ENCODE measurements at places on chromosomes 11 and 22.

DNA sequence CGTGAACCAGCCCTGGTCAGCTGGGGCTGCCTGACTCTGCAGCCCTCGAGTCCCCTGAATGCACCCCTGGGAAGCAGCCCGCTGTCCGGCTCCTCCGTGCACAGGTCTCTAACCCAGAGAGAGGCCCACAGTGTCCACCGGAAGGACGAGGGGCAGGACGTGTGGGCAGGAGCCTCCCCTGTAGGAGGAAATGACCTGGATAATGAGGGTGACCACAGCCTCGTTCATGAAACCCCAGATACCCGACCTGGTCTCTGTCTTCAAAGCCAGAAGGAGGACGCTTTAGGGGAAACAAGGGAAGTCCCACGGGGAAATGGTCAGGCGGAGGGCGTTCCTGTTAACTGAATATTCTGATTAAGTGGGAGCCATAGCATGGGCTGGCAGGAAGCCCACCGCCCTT, 23.3 kb downstream of the LIF start:
- no peak for DNase-seq

GRCh38 chr11:73335204-73335923, 27.3 kb downstream of the ARHGEF17 start:
- peak; percentile 77 for DNase-seq

GRCh38 chr11:47242596-47243192, 5.9 kb downstream of the ACP2 start:
- DNase-seq = no peak

- no peak for DNase-seq
Measured at GRCh38 chr22:30541961-30542810, 4.4 kb downstream of the SEC14L6 start.

DNA sequence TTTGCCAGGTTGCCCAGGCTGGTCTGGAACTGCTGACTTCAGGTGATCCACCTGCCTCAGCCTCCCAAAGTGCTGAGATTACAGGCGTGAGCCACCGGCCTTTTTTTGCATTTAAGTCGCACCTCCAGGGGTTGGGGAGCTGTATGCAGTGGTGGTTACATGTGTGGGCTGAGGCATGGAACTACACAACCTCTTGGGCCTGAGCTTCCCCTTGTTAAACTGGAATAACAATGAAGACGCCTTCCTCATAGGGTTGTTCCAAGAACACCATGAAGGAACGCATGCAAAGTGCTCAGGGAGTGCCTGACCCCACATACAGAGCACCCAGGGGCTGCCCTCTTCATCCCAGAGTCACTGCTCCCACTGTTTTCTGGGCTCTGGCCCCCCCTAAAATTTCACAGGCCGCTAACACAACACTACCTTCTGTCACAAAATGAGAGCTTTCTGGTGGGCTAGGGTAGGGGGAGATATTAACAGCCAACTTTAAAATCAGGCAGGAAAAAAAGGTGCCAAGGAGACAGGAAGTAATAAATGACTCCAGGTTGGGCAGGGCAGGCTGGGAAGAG, 1.3 kb upstream of the FAM118A start:
- peak; percentile 35 for DNase-seq

GRCh38 chr22:35642305-35642741, 5.9 kb upstream of the APOL6 start:
- DNase-seq = no peak

- DNase-seq = no peak
Measured at GRCh38 chr11:119109843-119110242, 2.7 kb downstream of the C2CD2L start.

GRCh38 chr22:29541845-29542244, 11.7 kb downstream of the THOC5 start:
- peak; percentile 46 for DNase-seq

DNA sequence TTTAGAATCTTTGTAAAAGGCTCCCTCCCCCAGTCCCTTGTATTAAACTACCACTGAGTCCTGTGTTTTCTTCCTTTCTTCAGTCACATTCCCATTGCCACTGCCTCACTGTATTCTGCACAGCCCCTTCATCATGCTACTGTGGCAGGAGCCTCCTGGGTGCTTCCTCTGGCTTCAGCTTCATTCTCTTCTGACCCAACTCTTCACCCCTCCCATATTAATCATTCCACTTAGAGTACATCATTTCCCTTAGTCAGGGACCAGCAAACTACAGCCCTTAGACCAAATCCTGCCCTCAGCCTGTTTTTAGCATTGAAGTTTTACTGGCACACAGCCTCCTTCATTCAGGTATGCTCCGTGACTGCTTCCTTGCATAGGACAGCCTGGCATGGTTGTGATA, 127.7 kb upstream of the MTNR1B start:
- DNase-seq = no peak

- peak; percentile 57 for DNase-seq
Measured at GRCh38 chr11:102347462-102348370, 702 bp downstream of the BIRC2 start.

DNA sequence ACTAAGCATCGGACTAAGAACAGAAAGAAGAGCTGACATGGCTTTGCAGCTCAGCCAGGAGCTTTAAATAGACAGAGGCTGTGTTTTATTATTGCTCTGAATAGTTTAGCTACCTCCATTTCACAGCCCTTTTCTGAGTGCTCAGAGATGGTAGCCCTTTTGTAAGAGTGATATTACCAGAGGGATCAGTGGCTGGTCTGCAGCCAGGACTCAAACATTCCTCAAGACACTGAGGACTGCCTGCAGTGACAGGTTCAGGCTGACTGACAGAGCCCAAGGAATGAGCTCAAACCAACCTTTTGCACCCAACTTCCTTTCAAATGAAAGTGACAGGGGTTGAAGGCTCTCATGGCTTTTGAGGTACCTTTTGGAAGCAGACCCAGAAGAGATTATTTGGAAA, 189.0 kb downstream of the DDX10 start:
- no peak for DNase-seq

- no peak for DNase-seq
Measured at GRCh38 chr11:131099013-131099412, 182.7 kb upstream of the SNX19 start.

DNA sequence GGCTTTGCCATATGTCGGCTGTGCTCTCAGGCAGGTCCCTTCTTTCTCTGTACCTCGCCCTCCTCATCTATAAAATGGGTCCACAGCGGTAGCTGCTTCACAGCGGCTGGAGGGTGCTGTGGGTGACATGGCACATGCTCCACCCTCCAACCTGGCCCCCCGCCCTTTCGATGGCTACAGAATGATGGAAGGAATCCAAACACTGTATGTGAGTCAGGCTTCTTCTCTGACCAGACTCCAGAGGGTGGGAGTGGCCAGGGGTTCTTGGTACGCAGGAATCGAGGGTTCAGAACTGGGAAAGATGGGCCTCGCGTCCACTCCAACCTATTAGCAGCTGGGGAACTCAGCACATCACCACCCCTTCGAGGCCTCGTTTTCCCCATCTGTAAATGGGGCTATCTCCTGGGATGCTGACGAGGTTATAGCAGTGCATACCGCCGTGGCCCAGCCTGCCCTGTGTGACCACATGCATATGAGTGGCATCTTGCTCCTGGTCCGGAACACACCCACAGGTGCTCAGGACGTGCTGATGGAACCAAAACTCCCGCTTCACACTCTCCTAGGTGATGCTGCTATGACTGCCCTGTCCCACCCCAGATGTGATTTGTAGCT, 26.4 kb downstream of the MN1 start:
- no peak for DNase-seq

GRCh38 chr22:31870890-31871289, 73.4 kb upstream of the YWHAH start:
- peak; percentile 77 for DNase-seq

- DNase-seq = no peak
Measured at GRCh38 chr11:128394431-128395089, 192.8 kb downstream of the ETS1 start.

GRCh38 chr11:117902001-117902845, 25.8 kb upstream of the FXYD6 start:
- DNase-seq = no peak

DNA sequence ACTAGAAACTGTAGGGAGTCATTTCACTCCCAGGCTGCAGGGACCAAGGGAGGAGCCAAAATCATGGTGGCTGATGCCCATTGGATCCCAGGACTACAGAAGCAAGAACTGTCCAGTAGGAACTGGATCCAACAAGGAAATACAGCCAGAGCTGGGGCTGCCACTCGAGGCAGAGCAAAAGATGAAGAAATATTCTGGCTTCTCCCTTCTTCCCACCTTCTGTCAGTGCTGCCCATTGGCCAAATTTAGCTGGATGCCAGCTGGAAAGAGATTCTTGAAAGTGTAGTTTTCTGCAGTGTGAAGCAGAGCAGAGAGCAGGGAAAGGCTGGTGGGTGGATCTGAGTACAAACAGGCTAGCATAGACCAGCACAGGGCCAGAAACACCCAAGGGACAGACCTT, 45.6 kb downstream of the COMMD9 start:
- no peak for DNase-seq

DNA sequence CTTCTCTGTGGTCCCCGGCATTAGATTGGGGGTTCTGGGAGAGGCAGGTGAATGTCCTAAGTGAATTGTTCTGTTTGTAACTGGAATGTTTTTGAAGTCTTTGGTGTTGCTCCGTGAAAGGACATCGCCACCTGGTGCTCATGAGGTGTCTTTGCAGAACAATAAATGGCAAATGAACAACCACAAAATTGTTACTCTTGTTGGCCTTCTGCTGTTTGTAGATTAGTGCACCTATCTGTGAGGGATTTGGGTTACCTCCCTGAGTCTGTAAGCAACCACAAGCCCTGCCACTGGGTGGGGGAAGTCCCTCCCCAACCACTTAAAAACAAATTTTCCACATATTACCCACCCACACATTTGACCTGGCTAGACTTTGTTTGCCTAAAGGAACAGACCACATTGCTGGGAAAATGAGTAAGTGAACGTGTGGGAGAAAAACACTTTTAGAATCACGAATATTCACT, 4.7 kb downstream of the MPEG1 start:
- DNase-seq = peak; percentile 64

DNA sequence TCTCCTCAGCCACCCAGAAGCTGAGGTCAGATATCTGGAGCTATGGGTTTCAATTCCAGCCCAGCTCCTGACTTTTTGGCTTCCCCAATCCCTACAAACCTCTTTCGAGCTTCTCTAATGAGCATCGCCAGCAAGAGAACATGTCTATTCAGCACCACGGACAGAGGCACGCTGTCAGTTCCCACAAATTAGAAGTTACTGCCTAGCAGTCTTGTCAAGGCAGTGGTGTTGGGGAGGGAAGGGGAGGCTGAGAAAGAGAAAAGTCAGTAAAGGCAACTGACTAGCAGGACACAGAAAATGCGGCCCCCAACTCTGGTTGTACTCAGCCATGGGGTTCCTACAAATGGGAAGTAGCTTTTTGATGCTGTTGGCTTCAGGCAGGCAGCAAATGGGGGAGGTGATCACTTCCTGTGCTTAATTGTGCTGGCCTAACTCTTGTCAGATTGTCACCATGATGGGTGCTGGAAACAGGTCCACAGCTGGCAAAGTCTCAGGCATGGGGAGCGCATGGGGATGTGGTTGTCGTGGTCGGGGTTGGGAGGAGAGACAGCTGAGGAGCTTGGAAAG, 205.9 kb downstream of the ST3GAL4 start:
- DNase-seq = no peak

GRCh38 chr11:108906329-108906728, 241.5 kb downstream of the DDX10 start:
- no peak for DNase-seq

GRCh38 chr11:12824281-12825041, 150.2 kb downstream of the TEAD1 start:
- no peak for DNase-seq

GRCh38 chr11:2293531-2293971, 8.2 kb downstream of the C11orf21 start:
- no peak for DNase-seq

GRCh38 chr11:124798991-124799347, 1.2 kb downstream of the MSANTD2 start:
- no peak for DNase-seq

GRCh38 chr11:17846852-17847453, 112.4 kb downstream of the KCNC1 start:
- no peak for DNase-seq

GRCh38 chr11:108468478-108468864, 1.1 kb upstream of the C11orf65 start:
- peak; percentile 34 for DNase-seq

DNA sequence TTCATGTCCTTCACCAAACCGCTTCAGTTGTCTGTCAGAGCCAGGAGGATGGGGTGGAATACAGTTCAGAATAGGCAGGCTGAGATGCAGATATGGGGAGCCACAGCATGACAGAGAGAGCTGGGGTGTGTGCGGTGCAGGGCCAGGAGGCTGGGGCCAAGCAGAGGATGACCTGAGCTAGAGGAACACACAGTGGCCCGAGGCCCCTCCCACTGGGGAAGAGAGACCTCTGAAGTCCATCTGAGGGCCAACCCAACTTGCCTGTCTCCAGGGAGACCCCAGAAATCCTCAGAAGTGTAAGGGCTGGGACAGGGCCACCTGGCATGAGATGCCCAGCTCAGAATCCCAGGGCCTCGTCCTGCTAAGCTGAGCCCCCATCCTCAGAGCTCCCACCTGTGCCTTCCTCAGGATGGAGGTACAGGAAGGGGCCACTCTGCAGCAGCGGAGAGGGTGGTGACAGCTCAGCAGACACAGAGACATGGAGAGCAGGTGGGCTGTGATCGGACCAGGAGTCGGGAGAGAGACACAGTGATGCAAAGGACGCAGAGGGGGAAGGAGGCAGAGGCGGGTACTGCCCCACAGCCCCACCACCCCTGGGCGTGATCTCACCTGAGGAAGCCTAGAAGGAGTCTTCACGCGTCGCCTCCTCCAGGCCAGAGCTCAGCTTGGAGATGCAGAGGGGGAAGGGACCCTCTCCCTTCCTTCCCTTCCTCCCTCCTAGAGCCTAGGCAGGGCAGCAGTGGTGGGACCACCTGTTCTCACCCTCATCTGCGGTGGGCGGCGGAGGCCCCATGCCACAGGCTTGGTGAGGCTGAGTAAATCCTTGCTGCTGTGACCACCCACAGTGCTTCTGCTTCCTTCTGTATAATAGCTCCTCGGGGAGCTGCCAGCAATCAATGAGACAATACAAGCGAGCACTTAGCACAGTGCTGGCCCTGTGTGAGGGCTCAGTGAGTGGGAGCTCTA, 9.1 kb upstream of the TUB start:
- no peak for DNase-seq

DNA sequence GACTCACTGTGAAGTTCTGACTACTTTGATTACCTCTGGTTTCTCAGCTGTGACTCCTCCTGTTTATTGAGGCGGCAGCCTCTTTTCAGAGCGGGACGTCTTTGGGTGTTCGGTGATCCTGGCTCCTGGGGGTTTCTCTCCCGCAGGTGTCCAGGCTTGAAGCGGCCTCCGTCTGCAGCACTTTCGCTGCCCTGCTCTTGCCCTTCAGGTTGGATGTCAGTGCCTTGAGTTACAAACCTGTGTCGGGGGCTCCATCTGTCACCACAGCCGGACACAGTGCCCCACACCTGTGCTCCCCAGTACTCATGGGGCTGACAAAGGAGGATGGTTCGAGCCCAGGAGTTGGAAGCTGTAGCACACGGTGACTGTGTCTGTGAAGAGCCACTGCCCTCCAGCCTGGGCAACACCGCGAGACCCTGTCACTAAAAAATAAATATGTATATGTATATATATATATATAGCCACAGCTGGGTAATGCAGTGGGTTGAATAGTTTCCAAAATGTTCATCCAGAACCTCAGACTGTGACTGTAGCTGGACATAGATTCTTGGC, 104.1 kb downstream of the BRD1 start:
- DNase-seq = no peak
